ENCODE measurements at places on chromosomes 7 and 10. TPM values are rescaled to one million over a fixed set of nuclear protein-coding genes. Genes with fewer than 3 reads are reported as not detected.

SPDYE2 gene
- not detected for total RNA-seq

ERVW-1 gene
- total RNA-seq: not detected

NANOS1 gene
- 10.2 TPM for total RNA-seq

TMEM178B gene
- total RNA-seq: 2.9 TPM

HOXA10 gene
- total RNA-seq: not detected
